Endothelial cell of coronary artery (primary cell): ENCODE measurements at places on chromosomes 11 and 22. TPM values are rescaled to one million over a fixed set of nuclear protein-coding genes. Genes with fewer than 3 reads are reported as not detected.

Gene LRRC4C
- under 0.01 TPM in 1 of 2 replicates, not detected in the other for total RNA-seq

Gene TMEM184B
- total RNA-seq = 20.2 and 37.6 TPM in 2 replicates

Gene KRTAP5-1
- not detected in 2 replicates for total RNA-seq

Gene HSPB2
- 0.28 TPM in 1 of 2 replicates, not detected in the other for total RNA-seq

Gene TSKU
- 6.0 and 6.4 TPM in 2 replicates for total RNA-seq

Gene FXYD2
- total RNA-seq = 0.47 and 0.81 TPM in 2 replicates

Gene PATE2
- 0.09 TPM in 2 replicates for total RNA-seq

Gene GTF2H1
- 47.4 and 48.7 TPM in 2 replicates for total RNA-seq

Gene ZP1
- total RNA-seq = not detected in 2 replicates

Gene DNAJB13
- total RNA-seq = not detected in 2 replicates

Gene SCO2
- total RNA-seq = 2.2 and 2.3 TPM in 2 replicates

Gene SLC6A5
- not detected in 2 replicates for total RNA-seq

Gene C11orf86
- not detected in 2 replicates for total RNA-seq

Gene KRTAP5-2
- total RNA-seq = not detected in 2 replicates
